ENCODE measurements at places on chromosomes 3 and 15. TPM values are rescaled to one million over a fixed set of nuclear protein-coding genes. Genes with fewer than 3 reads are reported as not detected.

Gene SLC9C1
- total RNA-seq: not detected

Gene CADM2
- not detected for total RNA-seq

Gene CLEC3B
- not detected for total RNA-seq

Gene PLSCR5
- total RNA-seq: not detected

Gene LNP1
- 0.79 TPM for total RNA-seq

Gene RASSF1
- 13.9 TPM for total RNA-seq

Gene MGLL
- 59.1 TPM for total RNA-seq
